ENCODE measurements at places on chromosomes 1 and 21. TPM values are rescaled to one million over a fixed set of nuclear protein-coding genes. Genes with fewer than 3 reads are reported as not detected.

DNA sequence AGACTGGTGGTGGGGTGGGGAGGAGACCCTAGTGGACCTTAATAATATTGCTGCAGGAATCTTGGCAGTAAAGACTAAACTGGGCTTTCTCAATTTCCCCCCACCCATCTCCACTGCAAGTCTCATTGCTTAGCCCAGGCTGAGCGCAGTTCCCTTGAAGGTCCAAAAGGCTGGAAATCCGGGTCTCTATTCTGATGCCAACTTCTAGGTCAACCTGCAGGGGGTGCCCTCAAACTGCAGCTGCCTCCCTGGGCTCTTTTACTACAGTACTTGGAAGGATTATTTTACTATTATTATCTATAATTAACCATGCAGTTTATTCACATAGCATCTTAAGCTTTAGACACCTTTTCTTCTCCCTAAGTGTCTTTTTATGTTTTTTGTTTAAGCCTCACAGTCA lies 85.4 kb upstream of the WARS2 start:
- no peak for DNase-seq

GRCh38 chr1:44842862-44843655 lies at the start of gene PTCH2:
TSS of gene PTCH2 (minus strand) at chr1:44843253. CDS start at chr1:44842932, 321 bp downstream.
- DNase-seq = no peak

DNA sequence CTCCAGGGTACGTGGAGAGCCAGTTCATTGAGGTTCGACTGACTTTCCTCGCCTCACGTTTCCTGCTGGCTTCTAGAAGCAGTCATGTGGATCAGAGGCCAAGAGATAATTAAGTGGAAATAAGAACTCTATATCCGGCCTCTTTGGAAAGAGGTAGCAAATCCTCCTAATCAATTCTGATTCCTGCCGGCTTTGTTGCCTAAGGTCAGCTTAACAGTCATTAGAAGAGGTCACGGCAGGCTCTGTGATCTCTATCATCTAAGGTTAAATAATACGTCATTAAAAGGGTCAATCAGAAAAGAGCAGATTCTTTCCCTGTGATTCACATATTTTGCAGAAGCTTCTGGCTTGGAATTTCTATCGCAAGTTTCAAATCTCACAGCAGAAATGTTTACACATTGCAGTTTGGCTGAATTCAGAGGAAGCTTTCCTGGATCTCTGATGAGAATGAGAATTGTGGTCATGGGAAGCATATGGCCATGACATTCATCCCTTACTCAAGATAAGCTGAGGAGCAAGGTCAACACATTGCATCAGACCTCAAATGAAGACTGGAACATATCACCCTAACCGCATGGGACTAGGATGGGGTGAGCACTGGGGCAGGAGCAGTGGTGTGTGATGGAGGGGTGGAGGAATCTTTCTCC lies 189.4 kb downstream of the PBX1 start:
- DNase-seq = no peak

- no peak for DNase-seq
Measured at GRCh38 chr1:219049501-219049900, 124.2 kb upstream of the LYPLAL1 start.

GRCh38 chr1:156781585-156782186 lies 14.4 kb downstream of the PRCC start:
- DNase-seq = no peak

DNA sequence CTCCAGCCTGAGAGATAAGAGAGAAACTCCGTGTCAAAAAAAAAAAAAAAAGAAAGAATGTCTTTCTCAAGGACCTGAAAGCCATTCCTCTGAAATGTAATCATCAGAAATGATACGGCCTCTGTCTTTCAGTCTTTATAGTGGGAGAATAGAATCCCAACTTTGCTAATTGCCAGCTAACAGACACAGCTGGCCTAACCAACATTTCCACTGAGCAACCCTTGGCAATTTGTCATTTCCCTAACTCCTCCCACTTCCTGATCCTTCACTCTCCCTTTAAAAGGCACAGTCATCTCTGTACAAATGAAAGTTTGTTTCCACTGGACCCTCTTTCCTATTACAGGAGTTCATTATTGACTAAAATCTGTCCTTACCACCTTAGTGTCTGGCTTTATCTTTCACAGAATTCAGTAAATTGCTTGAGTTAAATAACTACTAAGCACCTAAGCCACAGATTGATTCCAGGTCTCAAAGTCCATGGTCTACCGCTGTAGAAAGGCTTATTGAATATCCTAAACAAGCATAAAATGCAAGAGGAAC lies 4.3 kb upstream of the CBR1 start:
- no peak for DNase-seq

DNA sequence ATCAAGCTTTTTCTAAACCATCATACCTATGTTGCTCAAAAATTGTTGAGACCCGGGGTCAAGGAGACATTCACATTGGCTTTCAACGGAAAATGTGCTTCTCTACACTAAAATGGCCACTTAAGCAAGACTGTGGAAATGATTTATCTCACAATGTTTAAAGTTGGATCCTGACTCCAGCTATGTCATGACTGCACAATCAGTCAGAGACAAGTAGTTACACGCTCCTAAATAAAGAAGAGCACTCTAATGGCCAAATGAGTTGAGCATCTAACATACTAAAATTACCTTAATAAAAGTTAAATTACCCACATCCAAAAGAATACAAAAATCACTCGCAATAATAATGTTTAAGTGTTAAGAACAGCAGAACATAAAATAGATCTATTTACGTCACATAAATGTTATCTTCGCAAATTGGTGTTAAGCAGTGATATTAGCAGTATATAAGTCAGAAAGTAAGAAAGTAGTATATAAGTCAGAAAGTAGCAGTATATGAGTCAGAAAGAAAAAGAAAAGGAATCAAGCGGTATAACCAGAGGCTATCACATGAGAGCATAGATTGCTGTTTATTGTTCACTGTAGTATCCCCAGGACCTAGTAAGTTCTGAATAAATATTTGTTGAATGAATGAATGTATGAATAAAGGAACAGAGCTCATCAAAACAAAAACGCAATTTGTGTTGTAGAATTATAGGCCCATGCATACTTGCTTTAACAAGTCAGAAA lies 28.4 kb downstream of the ZNF281 start:
- DNase-seq = no peak

FCER1A gene
- not detected for total RNA-seq

BLACAT1 gene
- total RNA-seq = not detected

GPR37L1 gene
- total RNA-seq = not detected

C2CD2 gene
- total RNA-seq = 14.8 TPM

DNASE2B gene
- total RNA-seq = not detected
